ENCODE measurements at places on chromosomes 1 and 21.

DNA sequence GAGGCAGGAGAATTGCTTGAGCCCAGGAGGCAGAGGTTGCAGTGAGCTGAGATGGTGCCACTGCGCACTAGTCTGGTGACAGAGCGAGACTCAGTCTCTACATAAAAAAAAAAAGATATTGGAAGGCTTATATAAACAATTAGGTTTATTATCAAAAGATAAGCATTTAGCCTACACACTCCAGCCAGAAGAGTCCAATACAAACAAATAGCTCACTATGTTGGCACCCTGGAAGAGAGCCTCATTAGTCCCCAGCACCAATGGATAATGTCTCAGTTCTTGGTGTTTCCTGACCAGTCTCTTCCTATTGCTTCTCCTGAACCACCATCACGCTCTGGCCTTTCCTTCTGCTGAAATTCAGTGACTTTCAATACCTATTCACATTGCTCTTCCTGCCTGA lies 48.6 kb upstream of the ATP1A1 start:
- no peak for DNase-seq

DNA sequence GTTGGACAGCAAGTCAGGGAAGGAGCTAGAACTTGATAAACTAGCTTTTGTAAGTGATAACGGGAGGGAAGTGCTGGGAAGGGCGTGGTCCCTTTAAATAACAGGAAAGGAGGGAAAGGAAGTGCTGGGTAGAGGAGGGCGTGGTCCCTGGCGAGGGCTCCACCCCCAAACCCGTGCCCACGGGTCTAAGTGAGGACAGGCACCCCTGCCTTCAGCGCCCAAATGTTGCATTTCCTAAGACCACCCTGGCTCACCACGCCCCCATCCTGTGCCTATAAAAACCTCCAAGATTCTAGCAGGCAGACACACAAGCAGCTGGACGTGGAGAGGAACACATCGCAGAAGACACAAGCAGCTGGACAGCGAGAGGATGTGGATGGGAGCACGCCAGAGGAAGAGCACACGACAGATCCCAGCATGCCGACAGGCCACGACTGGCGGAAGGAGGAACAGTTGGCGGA lies 58.5 kb downstream of the PALMD start:
- DNase-seq, result no peak

GRCh38 chr1:10730985-10731384 lies 65.5 kb downstream of the CASZ1 start:
- no peak for DNase-seq

DNA sequence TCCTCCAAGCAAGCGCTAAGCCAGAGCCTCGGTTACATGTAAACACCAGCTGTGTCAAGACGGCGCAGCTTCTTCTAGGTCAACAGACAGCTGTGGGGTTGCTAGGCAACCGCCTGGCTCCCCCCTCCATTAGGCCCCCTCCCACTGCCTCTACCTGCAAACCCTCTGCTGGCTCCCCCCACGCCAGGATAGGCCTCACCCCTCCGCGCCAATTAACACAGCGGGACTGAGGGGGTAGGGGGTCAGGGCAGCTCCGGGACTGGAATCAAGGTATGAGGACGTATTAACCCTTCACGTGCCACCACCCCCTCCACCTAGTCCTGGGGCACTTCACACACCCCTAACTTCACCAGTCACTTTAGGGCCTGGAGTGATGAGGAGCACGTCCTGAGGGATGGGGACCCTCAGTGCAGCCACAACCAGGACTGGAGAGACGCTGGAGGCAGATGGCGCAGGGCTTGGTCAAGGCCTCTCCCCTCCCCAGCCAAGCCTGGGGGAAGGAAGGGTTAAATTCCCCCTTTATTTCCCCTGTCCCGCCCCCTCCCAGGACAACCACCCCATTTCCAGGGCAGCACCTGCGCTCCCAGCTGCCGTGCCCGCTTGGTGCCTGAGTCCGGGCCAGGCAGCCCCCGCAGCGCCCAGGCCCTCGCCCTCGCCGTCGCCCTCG lies 37.4 kb upstream of the WASF2 start:
- peak; percentile 84 for DNase-seq

- DNase-seq, result no peak
These were observed 60.7 kb downstream of the MORN1 start for GRCh38 chr1:2330519-2331199.

GRCh38 chr1:39539252-39539790 lies 37.3 kb downstream of the PABPC4 start:
- peak; percentile 71 for DNase-seq

DNA sequence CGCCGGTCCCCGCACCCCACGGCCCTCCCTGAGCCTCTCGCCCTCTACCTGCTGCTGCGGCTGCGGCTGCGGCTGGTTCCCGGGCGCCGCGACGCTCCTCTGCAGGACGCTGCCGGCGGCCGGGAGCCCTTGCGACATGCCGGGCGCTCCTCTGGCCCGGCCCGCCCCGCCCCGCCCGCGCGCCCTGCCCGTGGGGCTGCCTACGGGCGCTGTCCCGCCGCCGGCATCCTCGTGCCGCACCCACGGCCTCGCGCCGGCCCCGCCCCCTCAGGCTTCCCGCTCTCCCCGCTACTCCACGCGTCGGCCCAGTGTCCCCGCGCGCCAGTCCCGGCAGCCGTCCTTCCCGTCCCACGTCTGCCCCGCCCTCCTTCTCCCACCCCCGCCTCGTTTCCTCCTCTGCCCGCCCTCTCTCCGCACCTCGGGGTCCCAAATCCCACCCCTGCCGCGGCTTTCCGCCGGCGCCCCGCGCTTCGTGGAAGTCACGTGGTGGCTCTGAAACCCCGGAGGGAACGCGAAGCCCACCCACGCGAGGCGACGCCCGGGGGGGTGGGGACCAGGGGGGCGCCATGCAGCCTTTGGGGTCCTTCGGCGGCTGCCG lies at the start of gene BATF3:
BATF3 (minus strand) TSS at position 216 of the 598 bp plus-strand sequence; CDS start at position 138, 78 bp downstream.
- no peak for DNase-seq

All from NCI-H774 (cell line).